Left ventricle myocardium inferior (tissue), 1 donor: ENCODE measurements at places on chromosomes 11 and 22.

- no peak overlapping the region for H3K4me3 ChIP-seq
- peaks cover 47% of the 10 kb centered on the region for H3K27me3 ChIP-seq
- no peak overlapping the region for H3K27ac ChIP-seq
- DNase-seq: no peak
- H3K4me1 ChIP-seq: no peaks in the 10 kb centered on the region
Observed at GRCh38 chr11:8318536-8318935, 54.9 kb upstream of the LMO1 start.

DNA sequence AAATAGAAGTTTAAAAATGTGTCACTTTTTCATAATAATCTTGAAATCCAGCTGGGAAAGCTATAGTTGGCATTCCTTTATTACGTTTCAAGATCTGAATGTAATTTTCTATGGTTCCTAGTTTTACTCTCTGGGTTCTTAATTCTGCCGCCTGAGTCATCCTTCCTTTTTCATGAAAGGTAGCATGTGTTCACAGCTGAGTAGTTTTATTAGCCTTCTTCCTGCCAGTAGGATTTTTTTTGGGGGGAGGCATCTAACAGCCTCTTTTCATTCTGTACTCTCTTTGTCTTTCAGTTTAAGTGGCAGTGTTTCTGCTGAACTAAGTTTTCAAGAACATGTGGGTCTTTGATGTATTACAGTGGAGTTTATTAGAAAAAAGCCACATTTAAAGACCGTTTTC is 36.5 kb downstream of the OR2AG2 start:
- DNase-seq: no peak
- H3K4me1 ChIP-seq: peaks cover 6% of the 10 kb centered on the region
- no peak overlapping the region for H3K4me3 ChIP-seq
- no peaks in the 10 kb centered on the region for H3K27me3 ChIP-seq

GRCh38 chr22:43886231-43886630 is 5.6 kb downstream of the PNPLA5 start:
- peaks cover 3% of the 10 kb centered on the region for H3K4me1 ChIP-seq
- H3K27ac ChIP-seq: no peak overlapping the region
- no peak for DNase-seq
- no peaks in the 10 kb centered on the region for H3K36me3 ChIP-seq
- H3K27me3 ChIP-seq: peaks cover 67% of the 10 kb centered on the region

GRCh38 chr22:32044913-32045312 is 1.9 kb downstream of the SLC5A1 start:
- no peak overlapping the region for H3K4me3 ChIP-seq
- no peak for DNase-seq
- peaks cover 22% of the 10 kb centered on the region for H3K4me1 ChIP-seq
- H3K27ac ChIP-seq: no peak overlapping the region
- H3K27me3 ChIP-seq: peaks cover 31% of the 10 kb centered on the region

DNA sequence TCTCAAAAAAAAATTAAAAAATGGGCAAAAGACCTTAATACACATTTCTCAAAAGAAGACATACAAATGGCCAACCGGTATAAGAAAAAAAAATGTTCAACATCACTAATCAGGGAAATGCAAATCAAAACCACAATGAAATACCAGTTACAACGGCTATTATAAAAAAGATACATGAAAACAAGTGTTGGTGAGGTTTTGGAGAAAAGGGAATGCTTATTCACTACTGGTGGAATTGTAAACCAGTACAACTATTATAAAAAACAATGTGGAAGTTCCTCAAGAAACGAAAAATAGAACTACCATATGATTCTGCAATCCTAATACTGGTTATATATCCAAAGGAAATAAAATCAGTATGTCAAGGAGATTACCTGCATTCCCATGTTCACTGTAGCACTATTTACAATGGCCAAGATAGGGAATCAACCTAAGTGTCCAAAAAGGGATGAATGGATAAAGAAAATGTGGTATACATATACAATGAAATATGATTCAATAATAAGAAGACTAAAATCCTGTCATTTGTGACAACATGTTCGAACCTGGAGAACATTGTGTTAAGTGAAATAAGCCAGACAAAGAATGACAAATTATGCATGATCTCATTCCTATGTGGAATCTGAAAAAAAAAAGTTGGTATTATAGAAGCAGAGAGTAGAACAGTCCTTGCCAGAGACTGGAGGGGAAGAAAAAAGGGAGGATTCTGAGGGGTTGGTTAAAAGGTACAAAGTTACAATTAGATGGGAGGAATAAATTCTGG is 256.9 kb upstream of the PITPNB start:
- no peaks in the 10 kb centered on the region for H3K27me3 ChIP-seq
- no peak overlapping the region for H3K27ac ChIP-seq
- no peak overlapping the region for H3K4me3 ChIP-seq
- H3K36me3 ChIP-seq: no peaks in the 10 kb centered on the region
- peaks cover 36% of the 10 kb centered on the region for H3K4me1 ChIP-seq

GRCh38 chr11:16612566-16613261 is 125.7 kb upstream of the C11orf58 start:
- DNase-seq: no peak
- H3K27me3 ChIP-seq: peaks cover 72% of the 10 kb centered on the region
- peak overlapping the region; percentile 69 for H3K4me3 ChIP-seq
- peaks cover 39% of the 10 kb centered on the region for H3K4me1 ChIP-seq
- H3K36me3 ChIP-seq: no peaks in the 10 kb centered on the region
- H3K27ac ChIP-seq: peak overlapping the region; percentile 85

GRCh38 chr11:24161587-24161986 is 335.3 kb upstream of the LUZP2 start:
- no peak overlapping the region for H3K4me3 ChIP-seq
- H3K4me1 ChIP-seq: no peaks in the 10 kb centered on the region
- H3K36me3 ChIP-seq: no peaks in the 10 kb centered on the region
- H3K27me3 ChIP-seq: no peaks in the 10 kb centered on the region
- DNase-seq: no peak

DNA sequence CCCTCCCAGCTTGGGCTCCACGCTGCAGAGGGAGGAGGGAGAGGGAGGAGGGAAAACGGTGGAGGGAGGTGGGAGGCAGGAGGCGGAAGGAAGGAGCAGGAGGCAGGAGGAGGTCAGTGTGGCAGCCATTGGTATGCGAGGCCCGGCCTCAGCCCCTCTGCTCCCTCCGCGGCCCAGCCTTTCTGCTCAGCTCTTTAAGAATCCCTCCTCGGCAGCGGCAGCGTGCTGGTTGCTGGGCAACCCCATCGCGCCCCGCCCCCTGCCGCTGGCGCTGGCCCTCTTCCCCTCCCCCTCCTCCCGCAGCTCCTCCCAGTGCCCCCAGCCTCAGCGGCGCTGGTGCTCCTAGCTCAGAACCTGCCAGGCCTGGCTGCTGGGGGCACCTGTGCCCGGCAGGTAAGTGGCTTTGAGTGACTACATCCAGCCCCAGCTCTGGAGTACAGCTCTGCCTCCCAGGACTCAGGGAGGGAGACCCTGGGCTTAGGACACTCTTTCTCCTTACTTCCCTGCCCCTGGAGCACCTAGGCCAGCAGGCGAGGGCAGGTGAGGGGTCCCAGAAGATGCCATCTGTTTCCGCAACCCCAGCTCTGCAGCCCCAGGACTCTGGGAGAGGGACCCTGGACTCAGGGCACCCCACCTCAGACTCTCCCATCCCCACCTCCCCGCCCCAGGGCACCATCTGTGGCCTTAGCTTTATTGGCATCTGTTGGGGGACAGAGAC is 7.2 kb upstream of the FLRT1 start:
- peaks cover 10% of the 10 kb centered on the region for H3K27me3 ChIP-seq
- DNase-seq: no peak
- no peak overlapping the region for H3K27ac ChIP-seq
- H3K36me3 ChIP-seq: no peaks in the 10 kb centered on the region
